ENCODE measurements at places on chromosomes 3 and 15.
A peak's percentile ranks its signal among the peaks of the same experiment; 100 is the strongest.

GRCh38 chr3:174342171-174342570 lies 517.0 kb upstream of the NAALADL2 start:
- DNase-seq, result no peak

GRCh38 chr15:29268706-29269484 lies 727 bp downstream of the NSMCE3 start:
- peak; percentile 49 for DNase-seq

DNA sequence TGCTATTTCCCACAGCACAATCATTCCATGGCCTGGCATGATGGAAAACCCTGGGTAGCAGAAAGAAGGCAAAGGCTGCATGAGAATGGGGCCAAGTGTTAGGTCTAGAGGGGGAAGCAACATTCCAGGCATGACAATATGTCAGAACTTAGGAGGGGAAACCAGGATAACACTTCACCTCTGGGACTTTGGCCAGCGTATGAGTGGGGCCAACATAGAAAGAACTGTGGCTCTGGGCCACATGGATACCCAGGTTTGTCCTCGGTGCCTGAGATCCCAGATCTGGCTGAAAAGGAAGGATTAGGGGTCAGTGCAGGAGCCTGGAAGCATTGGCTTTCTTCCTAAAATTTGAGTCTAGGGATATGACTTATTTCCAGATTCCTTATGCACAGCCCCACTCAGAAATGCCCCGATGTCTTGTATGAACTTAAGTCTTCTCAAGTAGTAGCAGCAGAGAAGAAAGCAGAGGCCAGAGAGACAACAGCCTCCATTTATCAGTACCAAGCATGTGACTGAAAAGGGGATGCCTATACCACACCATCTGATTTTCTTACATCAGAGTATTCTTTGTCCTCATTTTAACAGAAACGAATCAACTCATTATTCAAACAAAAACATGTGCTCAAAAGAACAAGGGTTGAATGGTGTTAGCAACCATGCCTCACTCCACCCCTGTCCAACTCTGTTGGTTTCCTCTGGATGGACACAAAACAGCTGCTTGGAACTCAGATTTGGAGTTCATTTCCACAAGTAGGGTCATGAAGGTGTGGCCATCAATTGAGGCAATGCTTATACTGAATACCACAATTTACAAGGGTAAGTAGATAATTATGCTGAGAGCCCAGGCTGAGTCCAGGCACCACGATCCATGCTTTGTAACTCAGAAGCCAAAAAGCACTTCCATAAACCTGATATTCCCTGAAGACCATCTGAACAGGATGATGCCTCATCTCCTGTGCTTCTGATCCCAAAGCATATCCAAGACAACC lies 43.7 kb upstream of the NDUFB4 start:
- no peak for DNase-seq

DNA sequence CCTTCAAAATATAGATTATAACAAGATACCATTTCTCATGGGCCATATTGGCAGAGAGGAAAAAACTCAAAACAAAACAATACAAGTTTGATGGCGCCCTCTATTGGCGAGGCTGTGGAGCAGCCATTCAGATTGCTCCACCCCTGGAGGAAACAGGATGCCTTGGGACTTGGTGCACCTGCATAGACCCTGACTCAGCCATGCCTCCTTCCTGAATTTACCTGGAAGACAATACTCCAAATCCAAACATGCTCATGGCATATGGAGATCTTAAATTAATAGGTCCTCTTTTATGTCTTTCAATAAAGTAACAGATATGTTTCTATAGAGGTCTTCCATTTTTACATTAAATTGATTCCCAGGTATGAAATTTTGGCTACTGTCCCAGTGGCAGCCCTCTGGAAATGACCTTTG lies 90.0 kb downstream of the APBA2 start:
- peak; percentile 78 for DNase-seq

DNA sequence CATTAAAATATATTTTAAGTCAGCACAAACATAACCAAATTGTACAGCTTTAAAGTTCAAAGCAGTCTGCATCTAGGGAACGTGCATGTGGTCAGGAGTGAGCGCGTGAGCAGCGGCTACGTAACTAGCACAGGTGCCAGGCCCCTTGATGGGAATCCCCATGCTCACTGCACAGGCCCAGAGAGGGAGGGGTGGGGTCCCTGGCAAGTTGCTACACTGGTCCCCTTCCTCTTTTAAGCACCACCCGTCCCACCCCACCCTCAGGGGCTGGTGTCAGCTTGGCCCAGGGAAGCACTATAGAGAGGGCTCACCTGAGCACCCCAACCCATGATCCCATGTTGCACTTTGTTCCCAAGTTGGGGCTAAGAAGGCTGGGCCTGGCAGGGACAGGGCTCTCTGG lies 835 bp upstream of the GMPPB start:
- DNase-seq, result no peak

- no peak for DNase-seq
Observed at GRCh38 chr3:186049001-186049400, 59.9 kb downstream of the ETV5 start.

- peak; percentile 59 for DNase-seq
Observed at GRCh38 chr3:64530434-64531049, 157.3 kb downstream of the ADAMTS9 start.

- no peak for DNase-seq
Observed at GRCh38 chr3:20320489-20320888, 134.5 kb upstream of the SGO1 start.

All from hematopoietic multipotent progenitor cell treated with erythropoietin and hydrocortisone succinate and interleukin-3 and kit ligand, for 8 days (in vitro differentiated cells).